ENCODE measurements at places on chromosomes 2 and 18.
A peak's percentile ranks its signal among the peaks of the same experiment; 100 is the strongest.

DNA sequence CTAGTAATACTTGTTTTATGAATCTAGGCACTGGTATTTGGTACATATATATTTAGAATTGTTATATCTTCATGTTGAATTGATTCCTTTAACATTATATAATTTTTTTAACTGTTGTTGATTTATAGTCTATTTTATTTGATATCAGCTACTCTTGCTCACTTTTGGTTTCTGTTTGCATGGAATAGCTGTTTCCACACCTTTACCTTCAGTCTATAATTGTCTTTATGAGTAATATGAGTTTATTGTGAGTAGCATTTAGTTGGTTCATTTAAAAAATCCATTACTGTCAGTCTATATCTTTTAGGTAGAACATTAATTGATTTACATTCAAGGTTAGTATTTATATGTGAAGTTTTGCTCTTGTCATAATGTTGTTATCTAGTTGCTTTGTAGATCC is 58.6 kb downstream of the SMCHD1 start:
- DNase-seq: no peak

DNA sequence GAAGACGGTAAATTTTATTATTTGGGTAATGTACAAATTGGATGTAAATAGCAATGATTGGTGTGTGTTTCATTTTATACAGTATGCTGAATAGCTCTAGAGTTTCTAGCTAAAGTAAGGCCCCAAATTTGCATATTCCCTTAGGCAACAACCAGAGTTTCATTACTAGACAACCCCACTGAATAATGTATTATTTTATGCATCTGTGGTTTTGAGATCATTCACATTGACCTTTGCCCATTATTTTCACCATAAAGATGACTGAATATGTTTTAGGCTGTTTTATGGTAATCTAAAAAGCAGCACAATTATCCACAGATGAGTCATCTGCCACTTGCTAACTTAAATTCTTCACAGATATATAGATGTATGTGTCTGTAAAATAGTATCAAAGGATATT is 44.5 kb upstream of the C2orf74 start:
- no peak for DNase-seq

DNA sequence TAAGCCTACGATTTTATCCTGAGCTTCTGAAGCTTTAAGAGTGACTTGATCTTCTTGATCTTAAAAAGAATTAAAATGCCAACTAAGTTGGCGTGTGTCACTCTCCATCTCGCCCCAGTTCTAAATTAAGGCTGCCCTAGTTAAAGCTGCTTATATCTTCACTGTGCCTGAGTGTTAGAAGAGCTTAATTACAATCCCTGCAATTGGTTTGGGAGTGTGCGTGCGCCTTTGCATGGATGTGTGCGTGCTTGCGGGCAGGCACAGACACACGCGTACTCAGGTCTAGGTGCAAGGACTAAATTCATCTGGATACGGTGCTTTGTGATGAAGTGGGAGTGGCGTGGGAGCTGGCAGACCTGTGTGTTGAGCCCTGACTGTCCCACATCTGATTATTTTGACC is 201.5 kb downstream of the FAM210A start:
- no peak for DNase-seq

DNA sequence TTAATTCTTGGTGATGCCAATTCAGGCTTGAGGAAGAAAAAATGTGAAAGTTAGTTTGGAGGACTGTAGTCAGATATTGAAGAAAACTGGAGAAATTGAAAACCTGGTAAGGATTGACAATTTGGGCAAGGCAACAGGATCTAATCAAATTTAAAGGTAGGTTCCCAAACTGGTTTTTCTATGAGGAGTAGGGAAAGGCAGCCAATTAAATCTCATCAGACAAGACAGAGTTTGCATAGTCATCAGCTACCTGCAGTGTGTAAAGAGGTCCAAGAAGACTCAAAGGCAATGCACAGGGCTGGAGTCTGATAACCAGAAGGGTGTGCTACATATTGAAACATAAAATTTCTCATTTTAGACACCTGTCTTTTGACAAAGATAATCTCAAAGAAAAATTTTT is 16.0 kb upstream of the CAB39 start:
- DNase-seq: no peak

DNA sequence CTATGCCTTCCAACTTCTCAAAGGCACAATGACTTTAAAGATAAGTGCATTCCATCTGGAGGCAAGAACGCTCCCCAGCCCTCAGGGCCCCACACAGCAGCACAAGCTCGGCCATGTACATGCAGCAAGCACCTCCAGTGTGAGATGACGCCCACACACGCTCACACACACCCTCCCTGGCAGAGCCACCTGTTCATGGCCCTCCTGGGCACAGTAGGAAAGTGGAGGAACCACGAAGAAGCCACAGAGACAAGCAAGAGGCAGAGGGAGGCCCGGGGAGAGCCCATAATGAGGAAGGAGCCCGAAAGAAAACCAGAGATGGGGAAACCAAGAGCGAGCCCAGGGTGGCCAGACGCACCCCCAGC is 21.7 kb downstream of the BIN1 start:
- DNase-seq: no peak

- DNase-seq: peak; percentile 7
Measured at GRCh38 chr2:133755480-133756300, 187.4 kb upstream of the NCKAP5 start.

DNA sequence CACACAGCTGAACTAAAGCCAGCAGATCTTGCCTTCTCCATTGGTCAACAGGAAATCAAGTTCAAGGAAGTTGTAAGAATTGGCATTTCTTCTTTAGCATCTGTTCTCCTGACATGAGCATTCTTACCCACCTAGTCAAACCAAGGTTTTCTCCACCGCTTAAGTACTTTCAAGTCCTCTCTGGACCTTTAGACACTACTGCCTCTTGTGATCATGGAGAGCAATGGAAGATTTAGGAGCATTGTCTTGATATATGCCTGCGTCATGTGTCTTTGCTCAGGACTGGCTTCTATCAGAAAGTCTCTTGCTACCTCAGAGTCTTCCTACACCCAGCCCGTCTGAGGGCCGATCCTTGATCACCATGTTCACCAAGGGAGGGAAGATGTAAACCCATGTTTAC is 262.2 kb downstream of the PHLPP1 start:
- no peak for DNase-seq

GRCh38 chr18:56062931-56063330 is 474.9 kb upstream of the TCF4 start:
- no peak for DNase-seq

DNA sequence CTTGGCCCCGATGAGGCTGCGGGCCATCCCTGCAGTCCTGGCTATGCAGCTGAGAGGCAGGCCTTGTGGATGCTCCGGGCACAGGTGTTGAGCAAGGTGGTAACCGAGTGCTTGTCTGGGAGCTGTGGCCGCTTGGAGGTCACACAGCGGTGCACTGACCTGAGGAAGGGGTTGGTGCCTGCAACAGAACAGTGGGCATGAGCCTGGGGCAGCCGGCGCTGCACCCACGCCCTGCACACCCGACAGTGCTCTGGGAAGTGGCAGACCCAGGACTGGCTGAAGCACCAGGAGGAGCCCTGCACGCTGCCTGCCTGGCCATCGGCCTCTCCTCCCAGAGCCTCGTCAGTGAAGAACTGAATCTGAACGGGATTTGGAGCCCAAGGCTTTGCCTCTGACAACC is 8.2 kb upstream of the POTEE start:
- no peak for DNase-seq

GRCh38 chr18:11176481-11176881 is 27.1 kb upstream of the PIEZO2 start:
- no peak for DNase-seq

GRCh38 chr2:227855440-227855839 is 16.0 kb upstream of the DAW1 start:
- no peak for DNase-seq

GRCh38 chr2:17996978-17997377 is 118.5 kb downstream of the KCNS3 start:
- no peak for DNase-seq

DNA sequence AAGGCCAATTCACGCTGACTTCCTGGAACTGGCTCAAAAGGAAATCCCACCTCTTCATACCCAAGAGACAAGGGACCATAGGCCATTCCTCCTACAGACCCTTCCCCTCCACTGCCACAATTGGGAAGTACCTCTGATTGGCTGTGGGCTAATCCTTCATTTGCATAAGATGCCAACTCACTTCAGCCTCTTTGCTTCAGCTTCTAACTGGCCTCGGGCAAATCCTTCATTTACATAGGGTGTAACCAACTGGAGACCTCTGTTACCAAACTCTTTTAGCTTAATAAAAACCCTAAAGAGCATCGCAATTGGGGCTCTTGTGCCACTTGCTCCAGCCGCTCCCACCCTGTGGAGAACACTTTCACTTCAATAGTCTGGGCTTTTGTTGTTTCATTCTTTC is 38.2 kb downstream of the MC2R start:
- DNase-seq: no peak

- no peak for DNase-seq
Measured at GRCh38 chr2:215885536-215885935, 127.8 kb downstream of the MREG start.

- DNase-seq: no peak
Measured at GRCh38 chr2:221286406-221286805, 285.7 kb downstream of the EPHA4 start.

- no peak for DNase-seq
Measured at GRCh38 chr2:121682396-121683298, 33.4 kb upstream of the CLASP1 start.

DNA sequence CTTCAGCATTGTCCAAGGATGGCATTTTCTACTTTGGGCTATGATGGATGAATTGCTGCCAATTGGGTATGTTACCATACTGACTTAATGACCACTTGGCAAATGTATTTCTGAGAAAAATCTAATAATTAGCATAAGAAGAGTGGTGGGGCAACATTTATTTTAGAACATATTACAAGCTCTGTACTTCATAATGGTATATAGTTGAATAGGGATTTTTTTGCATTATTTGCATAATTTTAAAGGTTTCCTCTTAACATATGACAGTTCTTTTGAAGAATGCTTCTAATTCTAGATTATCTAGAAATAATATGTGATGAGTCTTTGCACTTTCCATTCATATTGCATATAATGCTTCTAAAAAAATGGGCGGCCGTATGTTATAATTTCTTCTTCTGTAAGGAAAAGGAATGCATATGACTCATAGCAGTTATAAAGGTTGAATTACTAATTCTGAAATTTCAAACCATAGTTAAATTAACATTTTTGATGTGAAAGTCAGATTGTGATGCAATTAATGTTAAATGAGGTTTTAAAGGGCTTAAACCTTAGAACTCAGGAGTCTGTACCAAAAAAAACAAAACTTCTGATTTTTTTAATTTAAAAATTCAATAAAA is 1652.3 kb upstream of the SLC39A10 start:
- no peak for DNase-seq

DNA sequence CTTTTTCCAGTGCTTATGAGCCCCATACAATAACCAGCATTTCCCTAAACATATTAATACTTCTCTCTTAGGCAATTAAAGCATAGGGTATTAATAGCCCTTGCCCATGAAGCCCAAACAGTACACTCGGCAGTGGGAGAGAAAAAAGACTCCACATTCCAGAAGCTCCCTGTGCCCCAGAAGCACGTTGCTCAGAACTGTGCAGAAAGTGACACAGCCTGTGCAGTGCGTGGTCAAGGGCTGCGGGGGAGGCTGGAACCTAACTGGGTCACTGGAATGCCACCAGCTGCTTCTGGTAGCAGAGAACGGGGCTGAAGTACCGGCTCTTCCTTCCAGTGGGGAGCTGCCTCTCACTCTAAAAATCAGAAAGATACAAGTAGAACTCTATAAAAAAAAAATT is 32.7 kb downstream of the EIPR1 start:
- no peak for DNase-seq

DNA sequence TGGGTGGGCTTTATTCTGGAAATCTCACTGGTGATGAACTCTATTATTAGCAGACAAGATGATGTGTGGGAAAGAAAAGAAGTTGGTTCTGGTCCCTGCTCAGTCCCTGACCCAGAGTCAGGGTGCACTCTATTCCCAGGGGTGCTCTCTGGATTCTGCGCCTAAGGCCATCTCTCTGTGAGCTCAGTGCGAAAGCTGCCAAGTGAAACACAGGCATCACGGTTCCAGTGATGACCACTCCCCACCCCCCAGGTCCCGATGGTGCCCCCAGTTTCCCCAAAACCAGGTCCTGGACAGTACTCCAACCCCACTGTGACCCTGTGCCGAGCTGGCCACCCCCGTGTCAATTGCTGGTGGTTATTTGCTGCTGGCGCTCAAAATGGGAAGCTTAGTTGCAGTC is 30.1 kb downstream of the RHOB start:
- DNase-seq: no peak

DNA sequence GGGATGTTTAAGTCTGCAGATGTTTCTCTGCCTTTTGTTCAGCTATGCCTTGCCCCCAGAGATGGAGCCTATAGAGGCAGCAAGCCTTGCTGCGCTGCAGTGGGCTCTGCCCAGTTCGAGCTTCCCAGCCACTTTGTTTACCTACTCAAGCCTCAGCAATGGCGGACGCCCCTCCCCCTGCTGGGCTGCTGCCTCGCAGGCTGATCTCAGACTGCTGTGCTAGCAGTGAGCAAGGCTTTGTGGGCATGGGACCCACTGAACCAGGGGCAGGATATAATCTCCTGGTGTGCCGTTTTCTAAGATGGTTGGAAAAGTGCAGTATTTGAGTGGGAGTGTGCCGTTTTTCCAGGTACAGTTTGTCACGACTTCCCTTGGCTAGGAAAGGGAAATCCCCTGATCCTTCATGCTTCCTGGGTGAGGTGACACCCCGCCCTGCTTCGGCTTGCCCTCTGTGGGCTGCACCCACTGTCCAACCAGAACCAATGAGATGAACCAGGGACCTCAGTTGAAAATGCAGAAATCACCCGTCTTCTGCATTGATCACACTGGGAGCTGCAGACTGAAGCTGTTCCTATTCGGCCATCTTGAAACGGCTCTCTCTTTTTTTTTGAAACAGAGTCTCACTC is 27.6 kb upstream of the ADAM23 start:
- no peak for DNase-seq

All from mucosa of descending colon (tissue), 3 donors.